A549 treated with GW870086 at 1 μM for 4 hours (cell line): ENCODE measurements at places on chromosomes 6 and 20. TPM values are rescaled to one million over a fixed set of nuclear protein-coding genes. Genes with fewer than 3 reads are reported as not detected.

Gene TDP2
- total RNA-seq: 29.0 to 33.5 TPM (median 30.4 TPM) in 5 replicates

Gene EFCAB8
- not detected in 5 replicates for total RNA-seq

Gene SIRPB1
- 0.17 to 0.66 TPM (median 0.64 TPM) in 5 replicates for total RNA-seq

Gene MYLIP
- total RNA-seq: 2.1 to 3.4 TPM (median 2.8 TPM) in 5 replicates

Gene TRAPPC3L
- not detected in 5 replicates for total RNA-seq

Gene ARMC2
- 1.3 to 2.5 TPM (median 1.9 TPM) in 5 replicates for total RNA-seq

Gene EDN1
- 35.0 to 37.9 TPM (median 35.4 TPM) in 5 replicates for total RNA-seq

Gene OR12D3
- not detected in 5 replicates for total RNA-seq

Gene SNAI1
- 9.0 to 15.2 TPM (median 13.5 TPM) in 5 replicates for total RNA-seq

Gene AVP
- total RNA-seq: not detected in 5 replicates

Gene PSORS1C2
- total RNA-seq: not detected in 5 replicates

Gene SLPI
- 10.3 to 12.4 TPM (median 11.8 TPM) in 5 replicates for total RNA-seq

Gene PLN
- total RNA-seq: not detected in 5 replicates

Gene SMLR1
- not detected in 5 replicates for total RNA-seq

Gene AFG1L
- 1.2 to 2.6 TPM (median 1.5 TPM) in 5 replicates for total RNA-seq

Gene WFDC10B
- not detected in 5 replicates for total RNA-seq

Gene MAP3K5
- total RNA-seq: 2.0 to 2.7 TPM (median 2.5 TPM) in 5 replicates

Gene BPIFA1
- not detected in 5 replicates for total RNA-seq

Gene TGM2
- 316 to 478 TPM (median 426 TPM) in 5 replicates for total RNA-seq

Gene RAET1L
- 0.43 to 0.93 TPM (median 0.63 TPM) in 5 replicates for total RNA-seq

Gene NNAT
- not detected in 5 replicates for total RNA-seq

Gene ANGPT4
- 0.06 to 0.07 TPM in 2 of 5 replicates, not detected in the others for total RNA-seq

Gene CNBD2
- 5.6 to 7.1 TPM (median 6.2 TPM) in 5 replicates for total RNA-seq

Gene MRPL18
- 77.8 to 104 TPM (median 93.1 TPM) in 5 replicates for total RNA-seq

Gene BPIFB2
- total RNA-seq: not detected in 5 replicates

Gene PRRT1
- total RNA-seq: 0.41 to 0.74 TPM (median 0.62 TPM) in 5 replicates

Gene CCN6
- total RNA-seq: not detected in 5 replicates

Gene SYTL3
- total RNA-seq: 1.1 to 1.5 TPM (median 1.3 TPM) in 5 replicates

Gene GNMT
- 0.19 to 0.32 TPM in 2 of 5 replicates, not detected in the others for total RNA-seq

Gene RFX6
- not detected in 5 replicates for total RNA-seq

Gene IRAK1BP1
- total RNA-seq: 0.58 to 1.1 TPM (median 0.73 TPM) in 5 replicates

Gene SPTLC3
- total RNA-seq: 0.06 to 0.21 TPM (median 0.09 TPM) in 3 of 5 replicates, not detected in the others

Gene BAG2
- 7.6 to 8.9 TPM (median 8.0 TPM) in 5 replicates for total RNA-seq

Gene OPRM1
- not detected in 5 replicates for total RNA-seq

Gene CLVS2
- 0.07 to 0.32 TPM (median 0.15 TPM) in 5 replicates for total RNA-seq

Gene CALHM4
- not detected in 5 replicates for total RNA-seq

Gene F13A1
- not detected in 5 replicates for total RNA-seq

Gene ECT2L
- not detected in 5 replicates for total RNA-seq

Gene GGTLC1
- not detected in 5 replicates for total RNA-seq

Gene POPDC3
- 24.7 to 28.3 TPM (median 27.1 TPM) in 5 replicates for total RNA-seq

Gene FUT9
- total RNA-seq: not detected in 5 replicates

Gene ZNF133
- total RNA-seq: 9.5 to 13.5 TPM (median 12.7 TPM) in 5 replicates

Gene SCRT2
- not detected in 5 replicates for total RNA-seq

Gene HLA-C
- total RNA-seq: 46.6 to 55.0 TPM (median 51.9 TPM) in 5 replicates

Gene WFDC2
- not detected in 5 replicates for total RNA-seq

Gene TLDC2
- not detected in 5 replicates for total RNA-seq

Gene OXT
- not detected in 5 replicates for total RNA-seq

Gene SRSF12
- 1.6 to 2.4 TPM (median 2.3 TPM) in 5 replicates for total RNA-seq

Gene VWA7
- total RNA-seq: 1.2 to 2.0 TPM (median 1.5 TPM) in 5 replicates

Gene ETV7
- total RNA-seq: 0.15 to 0.29 TPM (median 0.18 TPM) in 3 of 5 replicates, not detected in the others

Gene ACTL10
- total RNA-seq: 0.06 to 0.07 TPM (median 0.06 TPM) in 3 of 5 replicates, not detected in the others

Gene BMP6
- 12.6 to 18.8 TPM (median 18.5 TPM) in 5 replicates for total RNA-seq

Gene CTCFL
- total RNA-seq: not detected in 5 replicates

Gene ANKEF1
- 6.5 to 7.2 TPM (median 6.9 TPM) in 5 replicates for total RNA-seq
